ENCODE measurements at places on chromosomes 2 and 18.

DNA sequence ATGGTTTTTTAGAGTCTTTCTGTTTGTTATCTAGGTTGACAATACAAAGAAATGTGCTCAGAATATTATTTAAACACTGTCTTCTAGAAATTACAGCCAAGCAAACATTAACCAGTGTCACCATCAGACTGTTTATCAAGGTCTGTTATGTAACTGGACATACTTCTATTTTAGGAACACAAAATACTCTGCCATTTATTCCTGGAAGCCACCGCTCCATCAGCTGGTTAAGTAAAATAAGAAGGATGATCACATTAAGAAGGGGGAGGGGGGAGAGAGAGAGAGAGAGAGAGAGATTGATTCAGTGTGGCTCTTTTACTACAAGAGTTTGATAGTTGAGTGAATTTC is 47.9 kb downstream of the MBP start:
- no peak for DNase-seq

- no peak for DNase-seq
Measured at GRCh38 chr2:36949845-36950244, 16.5 kb downstream of the STRN start.

- no peak for DNase-seq
Measured at GRCh38 chr18:2049986-2050385, 521.3 kb downstream of the METTL4 start.

GRCh38 chr2:169090133-169090820 is 20.9 kb downstream of the DHRS9 start:
- DNase-seq: no peak

GRCh38 chr2:134431838-134432434 is 178.1 kb downstream of the MGAT5 start:
- DNase-seq: no peak
